ENCODE measurements at places on chromosomes 7 and 10. TPM values are rescaled to one million over a fixed set of nuclear protein-coding genes. Genes with fewer than 3 reads are reported as not detected.

GRCh38 chr10:725786-726185, 36.3 kb upstream of the DIP2C start:
- no peak for DNase-seq

DNA sequence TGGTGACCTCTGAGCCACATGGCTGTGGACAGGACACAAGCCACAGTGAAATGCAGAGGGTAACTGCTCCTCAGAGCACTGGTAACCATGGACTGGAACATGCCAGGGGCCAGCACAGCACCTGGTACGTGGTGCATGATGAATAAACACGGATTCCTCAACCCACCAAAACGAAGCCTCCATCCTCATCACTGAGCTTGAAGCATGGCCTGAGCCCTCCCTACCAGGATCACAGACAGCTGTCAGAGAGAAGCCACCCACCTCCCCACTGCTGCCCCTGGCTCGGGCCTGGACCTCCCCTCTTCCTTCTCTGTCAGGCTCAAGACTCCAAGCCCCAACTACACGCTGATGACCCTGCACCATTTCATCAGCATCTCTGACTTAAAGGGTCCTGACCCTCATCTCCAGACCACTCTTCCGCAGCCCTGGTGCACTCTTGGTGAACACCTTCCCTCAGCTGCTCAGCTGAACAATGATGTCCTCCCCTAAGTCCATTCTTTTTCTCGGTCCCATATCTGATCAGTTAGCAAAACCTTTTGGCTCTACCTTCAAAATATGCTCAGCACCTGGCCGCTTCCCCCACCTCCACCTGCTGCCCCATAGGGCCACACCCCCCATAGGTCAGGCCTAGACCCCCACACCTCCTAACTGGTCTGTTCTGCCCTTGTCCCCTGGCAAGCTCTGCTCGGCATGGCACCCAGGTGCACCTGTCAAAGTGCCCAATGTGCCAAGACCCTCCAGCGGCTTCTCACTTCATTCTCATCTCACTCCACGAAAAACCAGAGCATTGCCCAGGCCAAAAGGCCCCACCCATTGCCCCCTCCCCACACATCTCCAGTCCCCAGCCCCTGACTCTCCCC, 141.1 kb downstream of the MAPK8 start:
- no peak for DNase-seq

Gene TBX20
- total RNA-seq = not detected

- DNase-seq = no peak
These were observed 60.6 kb upstream of the ANTXRL start for GRCh38 chr10:46226232-46226631.

Gene PAPOLB
- total RNA-seq = 0.11 TPM

Gene TMEM60
- 12.8 TPM for total RNA-seq
